ENCODE measurements at places on chromosomes 7 and 10.

GRCh38 chr7:16034353-16034752 is 347.9 kb upstream of the MEOX2 start:
- DNase-seq, result no peak

GRCh38 chr10:119235356-119235755 is 28.0 kb downstream of the GRK5 start:
- DNase-seq, result no peak

- DNase-seq, result no peak
Observed at GRCh38 chr10:17685233-17685840, 41.4 kb downstream of the STAM start.

GRCh38 chr10:50552308-50552707 is 71.4 kb downstream of the SGMS1 start:
- no peak for DNase-seq

DNA sequence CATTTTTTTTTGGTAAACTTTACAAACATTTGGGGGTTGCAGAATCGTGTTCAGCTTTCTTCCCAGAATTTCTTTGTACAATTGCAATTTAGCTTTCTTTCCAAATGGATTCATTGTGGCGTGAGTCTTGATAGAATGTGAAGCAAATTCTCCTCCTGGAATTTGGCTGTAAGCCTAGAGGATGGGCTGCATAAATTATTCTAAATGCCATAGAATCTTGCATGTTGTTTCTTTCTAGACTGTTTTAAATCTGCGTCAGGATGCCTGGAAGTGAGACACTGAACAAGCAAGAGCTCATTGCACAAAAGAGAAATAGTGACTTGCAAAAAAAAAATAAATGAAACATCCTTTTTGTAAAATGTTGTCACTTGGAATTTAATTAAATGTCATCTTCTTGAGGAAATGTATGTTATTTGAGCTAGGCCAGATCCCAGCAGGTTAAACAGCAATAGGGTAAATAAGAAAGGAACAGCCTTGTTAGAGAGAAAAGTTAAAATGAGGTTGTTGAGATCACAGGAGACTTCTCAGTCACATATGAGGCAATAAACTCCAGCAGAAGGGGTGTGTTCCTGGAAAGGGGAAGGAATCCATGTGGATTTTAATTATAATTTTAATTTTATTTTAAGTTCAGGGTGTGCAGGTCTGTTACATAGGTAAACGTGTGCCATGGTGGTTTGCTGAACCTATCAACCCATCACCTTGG is 483.0 kb downstream of the PLXDC2 start:
- no peak for DNase-seq

- peak; percentile 4 for DNase-seq
Observed at GRCh38 chr7:139620676-139621344, 97.3 kb downstream of the CLEC2L start.

GRCh38 chr7:100878685-100879084 is 3.8 kb downstream of the SRRT start:
- no peak for DNase-seq

GRCh38 chr7:55431898-55432297 is 66.8 kb downstream of the LANCL2 start:
- peak; percentile 79 for DNase-seq

- no peak for DNase-seq
Observed at GRCh38 chr7:45624392-45624760, 50.2 kb downstream of the ADCY1 start.

DNA sequence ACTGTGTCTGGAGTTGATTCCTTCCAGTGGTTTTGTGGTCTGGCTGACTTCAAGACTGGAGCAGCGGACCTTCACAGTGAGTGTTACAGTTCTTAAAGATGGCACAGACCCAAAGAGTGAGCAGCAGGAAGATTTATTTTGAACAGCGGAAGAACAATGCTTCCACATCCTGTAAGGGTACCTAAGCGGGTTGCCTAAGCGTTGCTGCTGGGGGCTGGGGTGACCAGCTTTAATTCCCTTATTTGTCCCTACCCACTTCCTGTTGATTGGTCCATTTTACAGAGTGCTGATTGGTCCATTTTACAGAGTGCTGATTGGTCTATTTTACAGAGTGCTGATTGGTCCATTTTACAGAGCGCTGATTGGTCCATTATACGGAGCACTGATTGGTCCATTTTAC is 13.2 kb downstream of the AKR1B15 start:
- no peak for DNase-seq

GRCh38 chr7:111827863-111828504 is 265.7 kb upstream of the IMMP2L start:
- no peak for DNase-seq

DNA sequence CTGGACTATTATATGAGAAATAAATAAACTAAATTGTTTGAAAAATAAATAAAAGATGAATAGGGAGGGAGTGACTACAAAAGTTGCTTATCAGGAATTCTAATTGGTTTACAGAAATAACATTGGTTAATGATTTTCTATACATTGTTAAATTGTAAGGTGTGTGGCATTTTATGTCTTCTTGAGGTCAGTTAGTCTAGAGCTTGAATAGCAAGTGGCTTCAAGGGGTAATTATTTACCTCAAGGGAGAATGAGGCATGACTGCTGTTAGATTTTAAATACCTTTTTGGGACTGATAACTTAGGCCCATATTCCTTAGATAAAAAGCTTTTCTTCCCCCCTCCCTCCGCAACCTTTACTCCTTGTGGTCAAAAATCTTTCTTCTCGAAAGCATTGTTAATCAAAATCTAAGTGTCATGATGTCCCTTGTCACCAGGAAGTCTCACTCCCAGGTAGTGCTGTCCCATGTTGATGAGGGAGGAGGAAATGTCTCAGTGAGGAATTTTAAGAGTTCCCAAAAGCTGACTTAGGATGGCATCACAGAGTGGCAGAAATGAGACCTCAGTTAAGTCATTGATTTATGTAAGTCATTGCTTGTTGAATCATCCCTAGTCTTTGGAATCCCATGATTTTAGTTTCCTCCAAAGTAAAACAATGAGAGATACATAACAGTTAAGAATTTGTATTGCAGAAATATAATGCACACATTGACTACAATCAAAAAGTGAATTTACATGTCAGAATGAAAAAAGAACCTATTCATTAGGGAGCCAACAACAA is 71.5 kb downstream of the MAPK8 start:
- no peak for DNase-seq

- DNase-seq, result no peak
Observed at GRCh38 chr7:108046952-108047506, 44.1 kb upstream of the LAMB1 start.

- DNase-seq, result no peak
Observed at GRCh38 chr10:94003488-94003887, 9.8 kb downstream of the PLCE1 start.

DNA sequence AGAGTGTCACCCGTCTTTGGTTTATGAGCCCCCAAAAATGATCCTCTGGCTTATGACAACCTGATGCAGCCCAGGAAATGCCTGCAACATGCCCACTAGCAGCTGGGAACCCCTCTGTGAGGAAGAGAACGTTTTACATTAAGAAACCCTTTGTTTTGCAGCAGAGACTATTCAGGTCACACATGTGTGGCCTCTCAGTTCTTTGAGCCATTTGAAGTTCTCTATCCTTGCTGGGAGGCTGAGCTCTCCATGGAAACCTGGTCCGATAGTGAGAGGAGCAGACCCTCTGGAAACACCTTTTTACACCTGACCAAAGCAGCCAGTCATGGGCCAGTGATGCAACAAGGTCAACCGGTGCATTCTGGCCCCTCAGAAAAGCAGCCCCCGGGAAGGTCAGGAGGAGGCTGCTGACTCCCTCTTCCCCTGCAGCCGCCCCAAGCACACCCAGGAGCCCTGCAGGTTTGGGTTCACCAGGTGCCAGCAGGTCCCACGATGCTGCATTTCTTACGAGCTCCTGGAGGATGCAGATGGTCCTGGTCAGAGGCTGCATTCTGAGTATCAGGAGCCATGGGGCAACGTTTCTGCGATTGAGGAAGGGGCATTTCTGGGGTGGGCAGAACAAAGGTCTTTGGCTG is 134.3 kb downstream of the ZMYND11 start:
- no peak for DNase-seq

- no peak for DNase-seq
Observed at GRCh38 chr7:55514546-55515265, 57.6 kb downstream of the VOPP1 start.

DNA sequence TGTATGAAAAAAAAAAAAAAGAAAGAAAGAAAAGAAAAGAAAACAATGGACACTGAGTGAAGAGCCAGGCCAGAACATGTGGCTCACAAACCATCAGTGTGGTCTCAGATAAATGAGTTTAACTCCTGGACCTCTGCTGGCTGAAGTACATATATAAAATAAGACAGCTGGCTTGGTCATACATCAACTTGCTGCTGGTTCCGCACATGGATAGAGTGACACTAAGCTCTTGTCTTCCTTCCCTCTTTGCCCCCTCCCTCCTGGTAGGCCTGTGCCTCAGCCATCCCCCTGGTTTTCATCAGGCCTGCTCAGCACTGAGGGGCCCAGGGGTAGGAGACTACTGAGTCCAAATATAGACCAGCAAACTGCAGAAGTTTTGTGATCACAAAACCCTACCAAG is 58.1 kb upstream of the DGKI start:
- no peak for DNase-seq

GRCh38 chr10:112235920-112236319 is 47.3 kb upstream of the TECTB start:
- no peak for DNase-seq

GRCh38 chr7:4832711-4833110 is 29.1 kb downstream of the PAPOLB start:
- DNase-seq, result no peak

DNA sequence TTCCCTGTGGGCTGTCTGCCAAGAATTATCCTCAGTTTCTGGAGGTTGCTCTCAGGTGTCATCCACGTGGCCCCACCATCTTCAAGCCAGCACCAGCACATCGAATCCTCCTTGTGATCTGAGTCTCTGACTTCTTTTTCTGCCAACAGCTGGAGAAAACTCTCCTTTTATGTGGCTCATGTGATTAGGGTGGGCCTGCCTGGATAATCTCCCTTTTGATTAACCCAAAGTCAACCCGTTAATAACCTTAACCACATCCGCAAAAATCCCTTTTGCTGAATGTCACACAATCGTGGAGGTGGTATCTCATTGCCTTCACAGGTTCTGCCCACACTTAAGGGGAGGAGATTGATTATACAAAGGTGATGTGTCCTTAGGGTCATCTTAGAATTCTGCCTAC is 73.8 kb downstream of the LRGUK start:
- DNase-seq, result no peak

GRCh38 chr10:51653025-51653424 is 46.4 kb downstream of the CSTF2T start:
- DNase-seq, result no peak

GRCh38 chr10:43605850-43606322 is 352 bp upstream of the ZNF485 start:
- DNase-seq, result no peak

DNA sequence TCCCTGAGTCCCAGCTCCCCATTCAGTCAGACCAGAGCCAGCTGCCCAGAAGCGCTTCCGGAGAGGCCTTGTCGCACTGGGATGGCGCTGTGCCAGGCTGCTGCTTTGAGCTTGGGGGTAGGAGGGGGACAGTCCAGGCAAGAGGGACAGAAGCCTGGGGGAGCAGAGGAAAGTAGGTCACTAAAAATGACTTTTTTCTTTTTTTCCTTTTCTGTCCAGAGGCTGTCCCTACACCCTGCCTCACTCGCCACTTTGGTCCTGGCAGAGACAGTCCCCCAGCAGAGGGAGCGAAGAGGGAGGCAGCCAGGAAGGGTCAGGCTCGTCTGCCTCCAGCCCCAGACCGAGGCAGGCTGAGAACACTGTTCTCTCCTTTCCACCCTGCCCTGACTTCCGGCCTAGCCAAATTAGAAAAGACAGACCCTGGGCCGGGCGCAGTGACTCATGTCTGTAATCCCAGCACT is 15.8 kb upstream of the TRIM8 start:
- DNase-seq, result no peak

- no peak for DNase-seq
Observed at GRCh38 chr7:12596225-12596790, 25.8 kb downstream of the SCIN start.

- no peak for DNase-seq
Observed at GRCh38 chr7:138951953-138952352, 29.2 kb downstream of the KIAA1549 start.

DNA sequence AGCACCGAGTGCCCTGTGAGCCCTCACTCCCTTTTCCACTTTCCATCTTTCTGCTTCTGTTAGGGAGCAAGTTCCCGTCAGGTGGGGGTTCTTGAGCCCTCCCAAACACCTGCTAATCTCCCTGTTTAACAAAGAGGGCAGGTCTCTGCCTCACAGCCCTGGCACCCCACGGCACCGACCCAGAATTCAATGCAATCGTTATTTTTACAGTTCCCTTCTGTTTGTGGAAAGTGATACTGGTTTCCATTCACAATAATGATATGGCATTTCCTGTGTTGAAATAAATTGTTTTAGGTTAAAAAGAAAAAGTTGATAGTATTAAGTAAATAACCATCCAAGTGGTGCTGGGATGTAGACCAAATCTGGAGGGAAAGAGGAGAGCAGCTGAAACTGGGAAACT is 38.8 kb upstream of the SLC29A3 start:
- no peak for DNase-seq

DNA sequence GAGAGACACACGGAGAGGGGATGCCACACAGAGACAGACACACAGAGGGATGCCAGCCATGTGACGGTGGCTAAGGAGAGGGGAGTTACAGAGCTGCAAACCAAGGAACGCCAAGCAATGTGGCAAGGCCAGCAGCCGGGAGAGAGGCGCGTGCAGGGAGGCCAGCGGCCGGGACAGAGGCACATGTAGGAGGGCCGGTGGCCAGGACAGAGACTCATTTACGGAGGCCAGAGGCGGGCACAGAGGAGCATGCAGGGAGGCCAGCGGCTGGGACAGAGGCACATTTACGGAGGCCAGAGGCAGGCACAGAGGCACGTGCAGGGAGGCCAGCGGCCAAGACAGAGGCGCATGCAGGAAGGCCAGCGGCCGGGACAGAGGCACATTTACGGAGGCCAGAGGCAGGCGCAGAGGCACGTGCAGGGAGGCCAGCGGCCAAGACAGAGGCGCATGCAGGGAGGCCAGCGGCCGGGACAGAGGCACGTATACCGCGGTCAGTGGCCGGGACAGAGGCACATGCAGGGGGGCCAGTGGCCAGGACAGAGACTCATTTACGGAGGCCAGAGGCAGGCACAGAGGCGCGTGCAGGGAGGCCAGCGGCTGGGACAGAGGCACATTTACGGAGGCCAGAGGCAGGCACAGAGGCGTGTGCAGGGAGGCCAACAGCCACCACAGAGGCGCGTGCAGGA is 40.4 kb downstream of the INSIG1 start:
- no peak for DNase-seq

All from LNCaP clone FGC (cell line).